ENCODE measurements at places on chromosomes 7 and 10.

GRCh38 chr7:55478700-55479099 lies 93.6 kb downstream of the VOPP1 start:
- no peak for DNase-seq

DNA sequence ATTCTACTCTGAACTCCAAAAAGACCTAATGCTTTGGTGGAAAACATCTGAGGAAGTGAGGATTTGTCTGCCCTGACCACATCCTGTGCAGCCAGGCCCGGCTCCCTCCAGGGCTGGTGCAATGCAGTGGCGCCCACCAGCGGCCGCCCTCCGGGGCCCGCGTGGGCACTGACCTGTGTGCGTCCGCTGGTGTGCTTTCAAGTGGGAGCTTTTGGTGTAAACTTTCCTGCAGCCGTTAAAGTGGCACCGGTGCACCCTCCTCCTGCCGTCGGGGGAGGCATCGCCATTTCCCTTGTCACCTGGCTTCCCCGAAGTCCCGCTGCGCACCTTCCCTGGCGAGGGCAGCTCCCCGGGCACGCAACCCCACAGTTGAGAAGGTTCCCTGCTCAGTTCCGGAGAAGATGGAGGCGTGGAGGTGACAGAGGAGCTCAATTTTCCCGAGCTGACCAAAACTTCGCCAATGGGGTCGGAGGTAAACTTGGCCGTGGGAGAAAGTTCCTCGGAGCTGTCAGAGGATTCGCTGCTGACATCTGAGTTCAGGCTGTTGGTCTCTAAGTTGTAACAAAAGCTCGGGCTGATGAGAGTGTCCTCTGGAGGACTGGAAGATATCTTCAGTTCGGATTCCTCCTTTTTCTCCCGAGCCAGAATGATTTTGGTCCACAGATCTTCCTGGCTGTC lies 3.4 kb downstream of the KLF6 start:
- peak; percentile 78 for DNase-seq

GRCh38 chr7:71096351-71096750 lies 35.6 kb upstream of the GALNT17 start:
- no peak for DNase-seq

DNA sequence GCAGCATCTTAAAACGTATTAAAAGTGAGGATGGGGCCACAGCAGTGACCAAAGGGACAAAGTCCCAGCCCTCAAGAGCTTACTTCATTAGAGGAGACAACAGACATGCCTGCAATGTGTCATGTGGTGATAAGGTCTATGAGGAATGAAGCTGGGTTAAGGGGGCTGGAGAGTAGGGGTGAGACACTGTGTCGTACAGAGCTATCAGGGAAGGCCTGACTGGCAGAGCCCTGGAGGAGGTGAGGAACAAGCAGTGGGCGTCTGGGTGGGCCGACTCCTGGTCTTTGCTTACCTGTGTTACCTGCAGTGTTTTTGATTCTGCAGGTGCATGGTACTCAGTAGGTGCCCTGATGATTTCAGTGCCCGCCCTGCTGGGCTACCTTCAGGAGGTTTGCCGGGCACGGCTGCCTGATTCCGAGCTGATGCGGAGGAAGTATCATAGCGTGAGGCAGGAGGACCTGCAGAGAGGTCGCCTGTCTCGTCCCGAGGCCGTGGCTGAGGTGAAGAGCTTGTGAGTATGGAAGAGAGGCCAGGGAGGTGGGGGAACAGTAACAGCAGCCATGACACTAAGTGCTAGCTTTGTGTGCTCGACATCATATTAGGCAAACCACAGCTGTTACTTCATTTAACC lies 7.6 kb downstream of the ZFYVE27 start:
- DNase-seq, result no peak

- no peak for DNase-seq
Measured at GRCh38 chr7:1080252-1080920, 7.5 kb upstream of the GPER1 start.

DNA sequence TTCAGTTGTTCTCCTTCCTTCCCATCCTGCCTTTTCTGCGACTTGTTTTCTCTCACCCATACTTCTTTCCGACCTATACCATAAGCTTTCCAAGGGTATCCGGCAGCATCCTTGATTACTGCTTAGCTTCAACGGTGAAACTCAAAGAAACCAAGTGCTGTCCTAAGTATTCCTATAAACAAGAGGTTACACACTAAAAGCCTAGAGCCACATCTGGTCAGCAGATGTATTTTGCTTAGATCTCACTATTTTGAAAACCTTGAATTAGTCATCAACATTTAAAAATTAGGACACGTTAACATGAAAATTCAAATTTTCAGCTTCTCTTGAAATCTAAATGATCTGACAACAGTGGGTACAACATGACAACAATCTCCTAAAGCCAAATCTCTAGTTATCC lies 20.0 kb downstream of the ARHGAP21 start:
- no peak for DNase-seq

DNA sequence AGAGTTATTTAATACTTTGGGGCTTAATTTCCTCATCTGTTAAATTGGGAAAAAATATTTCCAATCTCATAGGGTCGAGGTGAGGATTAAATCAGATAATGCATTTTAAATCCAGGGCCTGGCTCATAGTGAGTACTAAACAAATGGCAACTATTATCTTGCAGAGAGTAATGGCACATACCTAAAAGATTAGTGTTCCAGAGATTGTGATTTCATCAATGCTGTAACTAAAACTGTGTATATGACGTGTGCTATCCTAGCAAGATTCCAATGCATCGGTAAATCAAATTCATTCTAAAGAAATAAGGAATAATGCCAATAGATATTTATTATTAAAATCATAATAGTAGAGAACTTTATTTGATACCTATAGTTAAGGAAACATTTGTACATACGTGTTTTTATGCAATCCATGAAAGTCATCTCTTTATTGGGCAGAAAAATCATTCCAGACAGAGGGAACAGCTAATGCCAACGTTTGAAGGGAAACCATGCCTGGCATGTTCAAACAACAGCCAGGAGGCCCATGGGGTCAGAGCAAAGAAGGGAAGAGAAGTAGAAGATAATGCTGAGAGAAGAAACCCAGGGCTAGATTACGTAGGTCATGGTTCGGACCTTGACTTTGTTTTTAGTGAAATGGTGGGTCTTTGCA lies 174.8 kb upstream of the AGR3 start:
- DNase-seq, result no peak

DNA sequence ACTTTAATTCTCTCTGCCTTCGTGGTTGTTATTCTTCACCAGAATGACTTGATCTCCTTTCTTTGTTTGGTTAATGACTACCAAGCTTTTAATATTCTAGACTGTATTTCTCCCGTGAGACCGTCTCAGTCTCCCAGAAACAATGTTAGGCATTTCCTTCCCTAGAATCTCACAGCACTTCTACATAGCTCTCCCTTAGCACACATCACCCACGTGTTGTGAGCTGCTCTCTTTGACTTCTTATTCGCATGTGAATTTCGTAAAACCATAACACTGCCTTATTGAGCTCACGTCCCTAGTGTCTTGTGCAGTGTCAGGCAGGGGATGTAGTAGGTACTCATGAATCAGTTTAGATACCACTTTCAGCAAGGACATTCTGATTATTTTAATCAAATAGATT lies 57.5 kb upstream of the MGAM2 start:
- DNase-seq, result no peak

- DNase-seq, result no peak
Measured at GRCh38 chr7:44116789-44117666, 6.3 kb downstream of the POLD2 start.

DNA sequence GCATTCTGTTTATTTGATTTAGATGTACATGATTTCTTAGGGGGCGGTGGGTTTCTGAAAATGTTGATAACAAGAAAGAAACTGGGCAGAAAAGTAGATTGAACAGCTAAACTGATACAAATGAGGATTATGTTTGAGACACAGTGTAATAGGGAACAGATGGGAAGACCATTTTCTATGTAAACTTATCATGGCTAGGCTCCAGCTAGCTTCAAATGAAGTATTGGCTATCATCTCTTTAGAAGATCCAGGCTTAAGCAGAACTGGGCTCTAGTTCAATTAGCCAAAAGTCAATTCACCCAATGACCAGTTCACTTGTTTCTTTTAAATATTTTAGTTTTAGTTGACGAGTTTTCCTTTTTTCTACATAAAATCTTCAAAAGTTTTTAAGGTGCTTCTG lies 639.5 kb downstream of the ANKRD7 start:
- no peak for DNase-seq

GRCh38 chr7:157543791-157544190 lies 207.0 kb downstream of the DNAJB6 start:
- DNase-seq, result no peak

GRCh38 chr7:17669204-17669603 lies 271.1 kb downstream of the SNX13 start:
- DNase-seq, result no peak

DNA sequence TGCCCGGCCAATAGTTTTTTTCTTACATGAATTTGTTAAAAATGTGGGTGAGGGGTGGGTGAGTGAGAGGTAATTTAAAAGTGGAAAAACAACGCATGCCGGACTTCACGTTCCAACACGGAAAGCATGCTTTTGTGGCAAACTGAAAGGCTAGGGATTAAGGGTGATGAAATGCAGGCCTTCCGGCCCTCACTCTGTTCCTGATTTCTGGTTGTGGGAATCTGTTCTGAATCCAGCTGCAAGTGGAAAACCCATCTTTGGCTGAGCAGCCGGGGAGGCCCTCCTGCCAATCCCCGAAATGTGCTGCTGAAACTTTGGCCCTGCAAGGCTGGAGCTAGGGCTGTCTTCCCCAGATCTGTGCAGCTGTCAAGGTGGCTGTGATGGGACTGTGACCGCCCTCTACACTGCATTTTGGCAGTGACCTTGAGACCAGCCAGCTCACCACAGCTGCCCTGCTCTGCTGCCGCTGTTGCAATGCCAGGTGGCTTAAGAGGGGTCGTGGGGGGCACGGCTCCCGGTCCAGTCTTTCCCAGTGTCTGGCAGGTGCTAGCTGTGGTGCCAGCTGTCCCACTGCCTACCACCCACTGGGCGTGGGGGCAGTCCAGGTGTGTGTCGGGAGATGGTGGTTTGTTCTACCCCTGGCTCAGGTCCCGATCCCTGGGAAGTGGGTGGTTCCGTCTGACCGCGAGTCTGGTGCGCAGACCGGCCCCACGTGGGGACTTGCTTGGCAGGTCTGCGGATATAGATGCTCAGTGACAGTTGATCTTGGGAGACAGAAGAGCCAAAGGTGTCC lies 39.0 kb downstream of the TET1 start:
- DNase-seq, result no peak

DNA sequence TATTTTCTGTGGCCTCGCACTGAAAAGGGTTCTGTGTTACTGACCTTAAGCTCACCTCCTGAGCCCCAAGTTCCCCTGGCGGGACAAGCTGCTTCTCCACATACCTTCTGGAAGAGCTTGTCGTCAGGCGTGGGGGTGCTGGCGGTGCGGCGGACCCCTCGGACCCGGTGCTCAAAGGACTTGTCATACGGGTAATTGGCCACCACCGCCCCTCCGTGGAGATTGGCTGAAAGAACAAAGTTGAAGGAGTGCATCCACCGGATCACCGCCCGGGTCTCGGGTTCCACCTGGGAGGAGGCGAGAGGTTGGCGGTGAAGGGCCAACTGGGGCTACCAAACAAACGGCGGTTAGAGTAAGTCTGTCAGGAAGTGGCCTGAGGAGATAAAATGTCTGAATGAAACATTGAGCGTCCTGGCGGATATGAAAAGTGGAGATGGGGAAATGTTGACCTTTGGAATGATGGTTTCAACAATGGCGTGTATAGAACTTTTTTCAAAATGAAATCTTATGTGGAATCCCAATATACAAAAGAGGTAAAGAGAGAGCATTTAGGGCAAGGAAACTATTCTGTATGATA lies 16.5 kb downstream of the CPN1 start:
- DNase-seq, result no peak

DNA sequence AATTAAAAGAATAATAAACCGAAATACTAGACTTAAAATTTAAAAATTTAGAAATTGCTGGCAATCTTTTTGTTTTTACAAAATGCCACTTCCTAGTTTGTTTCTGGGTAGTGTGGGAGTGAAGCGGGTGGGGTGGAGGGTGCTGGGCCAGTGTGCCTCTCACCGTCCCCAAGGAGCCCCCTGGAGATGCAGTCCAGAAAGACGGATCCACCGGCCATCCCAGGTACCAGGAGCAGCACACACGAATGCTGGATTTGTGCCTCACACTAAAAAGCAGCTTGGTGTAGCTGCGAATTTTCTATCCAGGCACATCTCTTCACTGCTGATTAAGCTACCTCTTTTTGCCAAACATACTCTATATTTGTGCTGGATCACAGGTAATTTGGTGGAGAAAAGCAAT lies 618.1 kb downstream of the DNAJB6 start:
- DNase-seq, result no peak

DNA sequence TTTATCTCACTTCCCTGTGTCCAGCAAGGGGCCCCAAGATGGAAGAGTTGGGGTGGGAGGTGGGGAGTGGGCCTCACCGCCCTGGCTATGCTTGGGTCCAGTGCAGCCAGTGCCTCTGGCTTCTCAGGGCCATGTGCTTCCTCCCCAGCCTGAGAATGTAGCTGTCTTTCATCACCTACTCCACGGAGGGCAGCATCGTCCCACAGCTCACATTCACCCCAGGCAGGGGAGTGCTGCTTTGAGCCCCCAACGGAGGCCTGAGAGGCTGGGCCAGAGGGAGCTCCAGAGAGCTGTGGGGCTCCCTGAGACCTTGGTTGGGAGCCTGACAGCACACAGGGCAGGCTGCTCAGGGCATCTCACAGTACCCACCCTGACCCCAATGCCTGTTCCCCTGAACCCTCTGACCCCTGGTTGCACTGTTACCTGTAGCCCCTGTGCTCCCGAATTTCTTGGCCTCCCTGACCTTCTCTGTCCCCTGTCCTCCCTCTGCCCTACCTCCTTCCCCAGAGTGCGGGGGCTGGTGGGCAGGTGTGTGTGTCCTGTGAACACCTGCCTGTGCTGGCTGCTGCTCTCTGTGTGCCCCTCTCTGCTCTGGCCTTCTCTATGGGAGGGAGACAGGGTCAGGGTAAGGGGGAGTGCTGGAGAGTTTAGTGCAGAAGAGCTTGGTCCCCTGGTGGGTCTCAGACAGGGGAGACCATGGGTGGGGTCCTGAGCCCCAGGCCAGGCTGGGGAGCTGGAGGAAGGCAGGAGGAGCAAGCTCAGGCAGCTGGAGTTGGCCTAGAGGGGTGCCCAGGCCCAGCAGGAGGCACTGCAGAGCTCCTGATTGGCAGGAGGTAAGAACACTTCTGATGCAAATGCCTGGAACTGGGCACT lies 19.6 kb upstream of the ZNF488 start:
- no peak for DNase-seq

DNA sequence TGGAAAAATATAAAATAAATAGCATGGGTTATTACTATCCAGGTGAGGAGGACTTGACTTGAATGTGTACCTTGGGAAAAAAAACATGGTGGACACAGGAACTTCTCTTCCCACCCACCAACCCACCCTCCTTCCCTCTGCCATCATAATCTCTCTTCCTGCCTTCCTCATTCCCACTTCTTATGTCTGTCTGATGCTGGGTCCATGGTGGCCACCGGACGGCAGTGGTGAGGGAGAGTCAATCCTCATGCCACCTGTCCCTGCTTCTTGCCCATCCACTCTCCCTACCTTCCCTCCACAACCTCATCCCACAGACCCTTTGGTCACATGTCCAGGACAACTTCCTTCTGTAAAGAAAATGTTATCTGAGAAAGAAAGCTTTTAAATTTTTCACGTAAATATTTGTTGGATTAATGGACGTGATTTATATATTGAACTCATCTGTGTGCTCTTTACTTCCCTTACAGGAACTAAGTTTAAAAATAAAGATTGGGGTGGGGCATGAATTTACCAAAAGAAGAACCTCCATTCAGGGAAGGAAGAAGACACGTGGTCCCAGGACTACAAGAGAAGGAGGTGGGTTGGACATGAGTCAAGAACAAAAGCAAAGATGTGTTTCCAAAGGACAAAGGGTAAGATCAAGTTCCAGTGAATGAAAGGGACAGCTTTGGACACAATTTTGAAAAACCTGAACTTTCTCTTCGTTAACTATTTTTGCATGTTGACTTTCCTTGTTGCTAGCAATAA lies 104.5 kb downstream of the PIP4K2A start:
- DNase-seq, result no peak
